ENCODE measurements at places on chromosomes 5 and 9. TPM values are rescaled to one million over a fixed set of nuclear protein-coding genes. Genes with fewer than 3 reads are reported as not detected.

Gene GFRA3
- 0.18 TPM for total RNA-seq

Gene UGT3A1
- not detected for total RNA-seq

Gene GABRB2
- not detected for total RNA-seq

Gene WDR55
- 28.9 TPM for total RNA-seq

Gene IFNB1
- total RNA-seq = not detected

Gene OBP2B
- total RNA-seq = not detected

Gene RBM27
- 13.7 TPM for total RNA-seq

Gene PLPP7
- 0.73 TPM for total RNA-seq

Gene GRHPR
- total RNA-seq = 111 TPM

Gene LSM11
- total RNA-seq = 7.2 TPM

Gene GKAP1
- total RNA-seq = 1.8 TPM

Gene PCDHB6
- 1.6 TPM for total RNA-seq

Gene CLPTM1L
- total RNA-seq = 88.0 TPM

Gene ITGA2
- total RNA-seq = 0.44 TPM

Gene CCNO
- 0.34 TPM for total RNA-seq

Gene FGF18
- 6.0 TPM for total RNA-seq

Gene CCNJL
- 8.2 TPM for total RNA-seq

Gene DNLZ
- 16.6 TPM for total RNA-seq

Gene ACTBL2
- not detected for total RNA-seq

Gene BAG1
- total RNA-seq = 64.5 TPM

Gene TAS2R1
- not detected for total RNA-seq

Gene C9orf153
- total RNA-seq = 0.40 TPM

Gene SLC6A18
- total RNA-seq = not detected

Gene LCN1
- not detected for total RNA-seq

Gene CAVIN4
- total RNA-seq = 1.1 TPM

Gene NINJ1
- total RNA-seq = 28.1 TPM

Gene PHF24
- total RNA-seq = not detected

Gene NPR3
- total RNA-seq = 92.2 TPM

Gene TTC23L
- total RNA-seq = 0.59 TPM

Gene PPP2R2B
- not detected for total RNA-seq

Gene CCDC192
- not detected for total RNA-seq

Data from osteocyte (in vitro differentiated cells).